CD4-positive, alpha-beta T cell treated with Interleukin-6 at 100 ng/mL for 8 hours (primary cell): ENCODE measurements at places on chromosomes 2 and 18.

DNA sequence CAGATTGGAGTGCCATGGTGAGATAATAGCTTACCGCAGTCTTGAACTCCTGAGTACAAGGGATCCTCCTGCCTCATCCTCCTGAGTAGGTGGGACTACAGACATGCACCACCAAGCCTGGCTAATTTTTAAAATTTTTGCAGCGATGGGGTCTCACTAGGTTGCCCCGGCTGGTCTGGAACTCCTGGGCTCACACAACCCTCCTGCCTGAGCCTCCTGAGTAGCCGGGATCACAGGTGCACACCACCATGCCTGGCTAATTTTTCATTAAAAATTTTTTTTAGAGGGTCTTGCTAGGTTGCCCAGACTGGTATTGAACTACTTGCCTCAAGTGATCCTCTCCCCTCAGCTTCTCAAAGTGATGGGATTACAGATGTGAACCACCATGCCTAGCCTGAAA is 27.8 kb downstream of the RAB31 start:
- no peak for DNase-seq

DNA sequence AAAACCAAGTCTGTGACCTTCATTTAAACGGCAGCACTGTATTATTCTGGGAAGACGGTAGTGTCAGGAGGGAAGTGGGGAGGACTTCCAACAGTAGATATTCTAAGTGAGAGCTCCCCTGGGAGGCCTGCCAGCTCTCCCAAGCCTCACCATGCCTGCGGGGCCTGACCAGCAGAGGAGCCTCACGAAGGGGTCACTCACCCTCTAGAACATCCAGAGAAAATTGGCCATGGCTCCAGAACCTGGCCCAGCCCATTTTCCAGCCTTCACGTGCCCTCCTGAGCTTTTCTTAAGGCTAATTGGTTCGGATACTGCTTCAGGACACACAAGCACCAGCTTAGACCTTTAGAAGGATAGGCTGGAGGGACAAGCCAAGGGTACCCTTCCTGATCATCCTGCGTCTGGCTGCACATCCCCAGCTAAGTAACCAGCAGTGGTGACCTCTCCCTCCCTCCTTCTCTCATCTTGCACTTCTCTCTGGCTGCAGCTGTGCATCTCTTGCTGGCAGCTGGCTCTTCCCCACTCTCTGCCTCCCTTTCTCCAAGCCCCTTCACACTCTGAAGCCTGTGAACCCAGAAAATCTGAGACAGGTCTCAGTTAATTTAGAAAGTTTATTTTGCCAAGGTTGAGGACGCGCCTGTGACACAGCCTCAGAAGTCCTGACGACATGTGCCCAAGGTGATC is 120.1 kb upstream of the PKDCC start:
- no peak for DNase-seq

- no peak for DNase-seq
These were observed 115.2 kb downstream of the ZNF236 start for GRCh38 chr18:76937597-76937996.

DNA sequence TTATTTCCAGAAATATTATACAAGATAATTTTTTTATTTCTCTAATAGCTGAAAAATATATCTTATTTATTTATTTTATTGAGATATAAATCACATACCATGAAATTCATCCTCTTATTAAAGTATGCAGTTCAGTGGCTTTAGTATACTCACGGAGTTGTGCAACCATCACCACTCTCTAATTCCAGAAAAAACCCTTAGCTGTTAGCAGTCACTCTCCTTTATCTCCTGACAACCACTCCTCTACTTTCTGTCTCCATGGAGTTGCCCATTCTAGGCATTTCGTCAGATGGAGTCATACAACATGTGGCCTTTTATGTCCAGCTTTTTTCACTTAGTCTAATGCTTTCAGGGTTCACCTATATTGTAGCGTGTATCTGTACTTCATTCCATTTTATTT is 66.5 kb downstream of the TCF7L1 start:
- no peak for DNase-seq

GRCh38 chr2:234968631-234969305 is 17.0 kb downstream of the SH3BP4 start:
- DNase-seq = no peak

- DNase-seq = no peak
These were observed 262.9 kb upstream of the GULP1 start for GRCh38 chr2:188028739-188029138.

DNA sequence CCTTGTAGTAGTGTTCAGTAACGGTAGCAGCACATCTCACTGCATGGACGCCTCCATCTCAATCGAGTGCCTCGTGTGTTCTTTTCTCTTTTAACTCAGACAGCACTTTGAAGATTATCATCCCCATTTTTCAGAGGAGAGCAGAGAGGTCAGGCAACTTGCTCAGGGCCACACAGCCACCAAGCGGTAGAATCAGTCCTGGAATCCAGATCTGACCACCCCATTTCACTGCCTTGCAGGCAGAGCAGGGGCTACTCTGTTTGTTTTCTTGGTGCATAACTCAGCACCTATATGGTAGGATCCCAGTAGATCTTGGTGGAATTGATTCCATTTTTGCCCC is 129.5 kb downstream of the SMAD7 start:
- no peak for DNase-seq

DNA sequence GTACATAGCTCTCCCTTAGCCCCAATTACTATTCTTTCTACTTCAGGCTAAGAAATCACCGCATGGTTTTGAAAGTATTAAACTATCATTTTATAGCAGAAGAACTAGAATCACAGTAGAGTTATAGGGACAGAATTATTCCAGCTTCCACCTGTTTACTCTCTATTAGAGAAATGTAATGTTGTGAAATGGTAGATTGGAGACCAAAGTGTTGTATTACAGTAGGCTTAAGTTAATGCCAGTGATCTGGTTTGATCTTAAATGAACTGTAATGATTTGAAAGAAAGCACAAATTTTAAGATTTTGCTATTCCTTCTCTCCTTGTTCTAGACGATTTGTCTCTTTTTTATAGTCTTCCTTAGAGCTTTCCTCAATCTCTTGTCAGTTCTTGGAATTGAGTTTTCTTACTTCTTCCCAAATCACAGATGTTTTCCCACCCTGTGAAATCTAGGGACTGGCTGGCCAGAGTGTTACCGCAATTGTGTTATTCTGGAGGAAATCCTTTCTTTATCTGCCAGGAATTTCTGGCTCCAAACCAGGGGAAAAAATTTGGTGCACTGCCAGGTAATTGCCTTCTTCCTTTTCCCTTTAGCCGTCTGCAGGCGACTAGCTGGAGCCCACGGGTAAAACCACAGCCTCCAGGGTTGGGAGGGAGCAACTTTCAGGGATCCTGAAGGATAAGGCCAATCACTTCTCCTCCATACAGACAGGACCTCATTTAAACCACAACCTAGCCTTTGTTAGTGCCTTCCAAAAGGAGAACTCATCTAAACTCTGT is 51.7 kb downstream of the NOP58 start:
- DNase-seq = no peak

DNA sequence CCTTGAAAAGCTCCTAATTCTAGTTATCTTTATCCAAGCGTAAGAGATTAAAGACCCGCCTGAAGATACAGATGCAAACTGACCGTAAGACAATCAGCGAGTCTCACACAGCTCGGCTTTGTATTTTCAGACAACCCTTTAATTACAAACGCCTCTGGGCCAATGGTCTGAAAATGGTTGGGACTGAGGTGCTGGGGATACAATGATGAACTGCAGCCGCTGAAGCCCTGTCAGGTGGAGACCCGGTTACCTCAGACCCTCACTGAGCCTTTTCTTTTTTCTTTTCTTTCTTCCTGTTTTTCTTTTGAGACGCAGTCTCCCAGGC is 715 bp upstream of the CFAP36 start:
- peak; percentile 1 for DNase-seq

DNA sequence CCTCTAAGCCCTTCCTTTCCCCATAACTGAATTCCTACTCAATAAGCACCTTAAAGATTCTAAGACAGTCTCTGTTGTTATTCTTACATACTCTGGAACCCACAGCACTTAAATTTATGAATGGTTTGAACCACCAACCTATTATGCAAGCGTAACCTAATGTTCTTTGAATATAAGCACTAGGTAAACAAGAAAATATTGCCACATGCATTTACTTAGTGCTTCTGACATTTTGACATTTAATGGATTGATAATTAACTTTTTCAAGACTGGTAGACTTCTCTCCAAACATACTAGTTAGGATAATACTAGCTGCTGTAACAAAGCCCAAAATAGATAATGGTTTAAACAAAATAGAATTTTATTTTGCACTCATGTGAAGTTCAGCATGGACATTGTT is 164.8 kb downstream of the ARHGAP15 start:
- no peak for DNase-seq

GRCh38 chr18:11724781-11725180 is 35.7 kb downstream of the GNAL start:
- DNase-seq = no peak

GRCh38 chr2:237541243-237541642 is 25.1 kb upstream of the PRLH start:
- DNase-seq = no peak

- peak; percentile 54 for DNase-seq
These were observed 652 bp downstream of the PPM1B start for GRCh38 chr2:44169155-44169898.

GRCh38 chr2:109187711-109188495 is 58.9 kb downstream of the SH3RF3 start:
- DNase-seq = no peak

GRCh38 chr2:166375195-166375735 is 479 bp downstream of the SCN9A start:
- no peak for DNase-seq

- no peak for DNase-seq
These were observed 135.5 kb downstream of the MEIS1 start for GRCh38 chr2:66570471-66570870.

GRCh38 chr2:126749537-126749936 is 93.6 kb downstream of the GYPC start:
- DNase-seq = no peak
